Stimulated activated CD4-positive, alpha-beta T cell treated with anti-CD3 and anti-CD28 coated beads, Interleukin-2, amount 100 ng/mL, for 4 hours (primary cell): ENCODE measurements at places on chromosomes 2 and 18.

GRCh38 chr2:12110481-12110880 lies 364.0 kb downstream of the LPIN1 start:
- no peak for DNase-seq

DNA sequence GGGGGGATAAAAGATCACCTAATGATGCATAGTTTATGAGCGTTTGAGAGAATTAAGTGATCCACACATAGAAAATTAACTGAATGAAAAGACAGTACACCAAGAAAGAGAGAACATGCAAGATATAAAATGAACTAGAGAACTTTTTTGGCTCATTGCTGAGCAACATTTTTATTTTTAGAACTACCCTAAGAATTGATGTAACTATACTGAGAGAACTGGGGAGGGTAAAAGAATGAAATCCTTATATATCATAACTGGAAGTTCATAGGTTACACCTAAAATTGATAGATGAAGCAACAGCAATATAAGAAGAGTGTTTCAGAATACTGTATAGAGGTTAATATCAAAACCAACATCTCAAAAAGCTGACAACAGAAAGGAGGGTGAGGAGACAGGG lies 55.6 kb downstream of the USP34 start:
- no peak for DNase-seq

- no peak for DNase-seq
These were observed 38.9 kb upstream of the TRIM43 start for GRCh38 chr2:95552911-95553310.

GRCh38 chr2:48122166-48122565 lies 215.9 kb upstream of the FBXO11 start:
- no peak for DNase-seq

GRCh38 chr18:32530947-32531651 lies 60.4 kb upstream of the GAREM1 start:
- DNase-seq, result no peak

DNA sequence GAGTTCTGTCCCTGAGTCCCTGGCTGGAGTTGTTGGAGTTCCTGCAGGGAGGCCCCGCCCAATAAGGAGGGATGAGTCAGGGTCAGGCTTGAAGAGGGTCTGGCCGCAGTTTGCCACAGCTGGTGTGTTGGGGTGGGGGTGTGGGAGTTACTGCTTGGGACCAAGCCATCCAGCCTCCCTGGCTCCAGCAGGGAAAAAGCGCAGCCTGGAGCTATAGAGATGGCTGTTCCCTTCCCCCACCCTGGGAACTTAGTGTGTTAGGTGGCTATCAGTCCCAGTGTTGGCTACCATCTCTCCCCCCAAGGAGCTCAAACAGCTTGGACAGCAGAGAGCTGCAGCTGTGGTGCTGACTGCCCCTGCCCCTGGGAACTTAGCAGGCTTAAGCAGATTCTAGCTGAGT lies 13.2 kb upstream of the TANK start:
- no peak for DNase-seq

- no peak for DNase-seq
These were observed 204.8 kb downstream of the TFCP2L1 start for GRCh38 chr2:121080013-121080772.

DNA sequence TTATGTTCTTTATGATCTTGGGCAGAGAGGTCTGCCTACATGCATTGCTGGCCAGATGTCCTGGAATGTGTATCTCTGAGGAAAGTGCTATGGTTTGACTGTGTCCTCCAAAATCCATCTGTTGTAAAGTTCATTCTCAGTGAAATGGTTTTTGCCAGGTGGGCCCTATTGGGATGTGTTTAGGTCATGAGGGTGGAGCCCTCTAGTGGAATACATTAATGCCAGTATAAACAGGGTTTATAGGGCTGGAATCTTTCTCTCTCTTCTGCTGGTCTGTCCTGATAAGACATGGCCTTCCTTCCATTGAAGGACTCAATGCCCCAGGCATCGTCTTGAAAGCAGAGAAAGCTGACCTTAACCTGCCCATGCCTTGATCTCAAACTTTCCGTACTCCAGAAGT lies 258.5 kb downstream of the RPIA start:
- no peak for DNase-seq

DNA sequence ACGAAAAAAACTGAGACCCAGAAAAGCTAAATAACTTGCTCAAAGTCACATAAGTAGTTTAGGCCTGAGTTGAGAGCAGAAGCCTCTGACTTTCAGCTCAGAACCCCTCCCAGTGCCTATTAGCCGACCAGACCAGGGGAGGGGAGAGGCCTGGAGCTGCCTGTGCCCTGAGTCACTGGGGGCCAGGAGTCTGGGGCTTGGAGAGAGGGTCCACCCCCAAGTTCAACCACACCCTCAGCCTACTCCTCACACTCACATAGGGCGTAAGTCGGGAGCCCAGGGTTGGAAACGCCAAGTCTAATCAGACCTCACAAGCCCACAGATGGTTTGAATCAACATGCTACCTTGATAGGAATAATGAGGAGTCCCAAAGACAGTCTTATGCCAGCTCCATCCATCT lies 12.6 kb upstream of the PKDCC start:
- no peak for DNase-seq

DNA sequence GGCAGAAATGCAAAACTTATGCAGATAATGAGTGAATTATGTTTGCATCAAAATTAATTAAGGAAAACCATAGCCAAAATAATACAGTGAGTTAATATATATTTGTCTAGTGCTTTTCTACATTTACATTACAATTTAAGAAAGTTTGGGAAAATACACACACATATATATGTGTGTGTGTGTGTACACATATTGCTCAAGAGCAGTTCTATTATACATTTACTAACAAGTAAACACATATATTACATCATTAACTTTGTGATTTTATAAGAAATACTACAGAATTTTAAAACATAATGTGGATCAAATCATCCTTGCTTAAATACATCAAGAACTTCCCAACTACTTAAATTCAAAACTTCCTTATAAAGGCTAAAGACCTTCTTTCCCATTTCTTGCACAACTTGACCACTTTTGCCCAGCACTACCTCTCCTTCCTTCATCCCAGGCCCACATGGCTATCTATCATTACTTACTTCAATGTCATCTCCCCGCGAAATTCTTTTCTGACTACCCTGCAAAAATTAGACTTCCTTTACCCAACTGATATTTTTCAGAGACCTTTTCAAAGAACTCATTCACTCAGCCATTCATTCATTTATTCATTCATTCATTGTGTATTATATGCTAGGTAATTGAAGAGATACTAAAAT lies 68.4 kb downstream of the COL5A2 start:
- DNase-seq, result no peak

DNA sequence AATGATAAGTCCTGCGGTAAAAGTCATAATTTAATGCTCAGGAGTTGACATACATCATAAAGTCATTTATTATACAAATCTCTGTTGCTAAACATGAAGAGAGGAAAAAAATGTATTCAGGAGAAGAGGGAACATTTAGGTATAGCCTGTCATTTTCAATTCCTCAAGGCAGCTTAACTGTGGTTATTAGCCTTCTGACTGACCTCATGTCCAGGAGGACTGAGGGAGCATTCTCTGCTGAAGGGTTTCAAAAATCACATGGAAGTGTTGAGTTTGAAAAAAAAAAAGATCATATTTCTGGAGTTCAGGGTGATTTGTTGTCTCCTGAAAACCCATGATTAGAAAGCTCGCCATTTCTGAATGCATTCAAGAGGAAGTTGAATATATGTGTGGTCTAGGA lies 1371.1 kb upstream of the LRRTM1 start:
- DNase-seq, result no peak

GRCh38 chr2:121128741-121129659 lies 156.0 kb downstream of the TFCP2L1 start:
- no peak for DNase-seq

DNA sequence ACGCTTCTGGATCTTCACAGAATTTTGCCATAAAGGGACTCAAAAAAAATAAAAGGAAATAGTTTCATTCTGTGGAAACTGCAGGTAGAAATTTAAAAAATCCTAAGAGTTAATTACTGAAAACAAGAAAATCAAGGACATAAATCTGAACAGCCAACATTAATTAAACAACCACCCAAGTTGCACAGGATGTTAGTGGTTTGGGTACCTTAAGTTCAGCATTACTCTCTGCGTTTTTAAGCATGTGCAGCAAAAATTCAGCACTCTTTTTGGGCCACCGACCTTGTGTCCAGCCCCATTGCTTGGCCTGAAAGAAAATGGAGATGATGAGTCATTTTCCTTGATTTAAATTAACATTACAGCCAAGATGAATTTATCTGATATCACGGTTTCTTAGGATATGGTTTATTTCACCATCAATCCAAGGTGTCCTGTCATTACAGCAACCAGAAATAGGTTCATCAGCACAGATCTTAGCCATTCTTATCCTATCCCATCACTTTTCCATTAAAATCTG lies 3.3 kb upstream of the C18orf32 start:
- no peak for DNase-seq

GRCh38 chr2:96167407-96168013 lies 22.3 kb upstream of the DUSP2 start:
- DNase-seq, result no peak

- no peak for DNase-seq
These were observed 1935.1 kb upstream of the PIK3C3 start for GRCh38 chr18:40019797-40020392.

DNA sequence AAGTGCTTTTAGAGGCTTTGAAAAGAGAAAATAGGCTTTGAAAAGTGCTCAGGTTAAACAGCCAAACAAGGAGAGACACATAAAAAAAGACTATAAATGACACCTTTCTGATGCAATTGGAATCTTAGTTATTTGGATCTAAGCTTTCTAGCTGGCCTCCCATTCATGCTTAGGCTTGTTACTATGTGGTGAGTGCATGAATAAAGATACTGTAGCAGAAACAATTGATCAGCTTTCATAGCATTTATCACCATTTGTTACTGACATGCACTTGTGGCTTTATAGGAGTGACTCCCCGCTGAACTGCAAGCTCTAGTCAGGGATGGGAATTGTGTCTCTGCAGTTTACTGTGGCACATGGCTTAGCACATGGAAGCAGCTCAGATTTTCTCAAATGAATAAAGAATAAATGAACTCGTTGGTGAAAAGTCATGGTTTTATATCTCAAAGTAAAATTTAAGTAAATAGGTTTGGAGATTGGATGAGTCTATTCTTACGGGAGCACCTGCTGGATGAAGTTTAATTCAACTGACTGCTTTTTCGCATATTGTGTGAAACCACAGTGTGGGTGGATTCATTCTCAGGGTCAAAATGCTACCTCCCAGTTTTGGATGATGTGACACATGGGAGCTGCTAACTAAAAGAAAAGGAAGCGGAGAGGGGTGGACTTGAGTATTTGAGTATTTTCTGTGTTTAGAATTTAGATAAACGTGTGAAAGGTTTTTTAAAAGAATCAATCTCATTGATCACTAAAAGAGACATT lies 91.1 kb upstream of the NOL4 start:
- no peak for DNase-seq

- DNase-seq, result no peak
These were observed 24.3 kb upstream of the MAPRE3 start for GRCh38 chr2:26945991-26946750.

DNA sequence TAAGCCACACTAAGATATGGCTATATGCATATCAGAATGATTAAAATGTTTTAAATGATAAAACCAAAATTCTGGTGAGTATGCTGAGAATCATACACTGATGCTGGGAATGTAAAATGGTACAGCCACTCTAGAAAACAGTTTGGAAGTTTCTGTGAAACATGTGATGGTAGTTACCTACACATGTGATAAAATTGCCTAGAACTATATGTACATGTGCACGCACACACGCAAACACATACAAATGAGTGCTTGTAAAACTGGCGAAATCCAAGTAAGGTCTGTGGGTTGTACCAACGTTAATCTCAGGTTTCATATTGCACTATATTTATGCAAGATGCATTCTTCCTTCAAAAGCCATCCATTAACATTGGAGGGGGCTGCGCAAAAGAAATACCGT lies 195.0 kb upstream of the RAB6C start:
- DNase-seq, result no peak

- DNase-seq, result no peak
These were observed 41.0 kb upstream of the DOCK10 start for GRCh38 chr2:225083276-225083675.

- DNase-seq, result no peak
These were observed 173.7 kb upstream of the ATP5MC3 start for GRCh38 chr2:175355246-175355645.

GRCh38 chr2:55965276-55965675 lies 41.7 kb upstream of the EFEMP1 start:
- DNase-seq, result no peak

GRCh38 chr2:222591661-222592060 lies 64.2 kb downstream of the FARSB start:
- DNase-seq, result no peak

DNA sequence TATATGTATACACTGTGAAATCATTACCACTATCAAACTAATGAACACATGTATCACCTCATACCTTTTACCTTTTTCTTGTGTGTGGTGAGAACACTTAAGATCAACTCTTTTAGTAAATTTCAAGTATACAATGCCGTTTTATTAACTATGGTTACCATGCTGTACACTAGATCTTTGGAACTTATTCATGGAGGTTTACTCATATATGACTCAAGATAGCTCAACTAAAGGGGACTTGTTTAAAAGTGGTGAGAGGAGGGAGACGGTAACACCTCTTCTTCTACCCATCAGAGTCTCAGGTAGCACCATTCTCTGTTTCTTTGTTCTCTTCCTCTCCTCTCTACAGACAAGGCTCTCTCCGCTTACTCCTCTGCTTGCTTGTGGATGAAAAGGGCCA lies 36.1 kb upstream of the TMEM178A start:
- no peak for DNase-seq

GRCh38 chr2:65231892-65232477 lies 4.4 kb downstream of the ACTR2 start:
- DNase-seq, result no peak

GRCh38 chr2:160366474-160366873 lies 127.1 kb downstream of the RBMS1 start:
- DNase-seq, result no peak

GRCh38 chr18:77108821-77109647 lies 23.5 kb downstream of the MBP start:
- DNase-seq, result no peak

DNA sequence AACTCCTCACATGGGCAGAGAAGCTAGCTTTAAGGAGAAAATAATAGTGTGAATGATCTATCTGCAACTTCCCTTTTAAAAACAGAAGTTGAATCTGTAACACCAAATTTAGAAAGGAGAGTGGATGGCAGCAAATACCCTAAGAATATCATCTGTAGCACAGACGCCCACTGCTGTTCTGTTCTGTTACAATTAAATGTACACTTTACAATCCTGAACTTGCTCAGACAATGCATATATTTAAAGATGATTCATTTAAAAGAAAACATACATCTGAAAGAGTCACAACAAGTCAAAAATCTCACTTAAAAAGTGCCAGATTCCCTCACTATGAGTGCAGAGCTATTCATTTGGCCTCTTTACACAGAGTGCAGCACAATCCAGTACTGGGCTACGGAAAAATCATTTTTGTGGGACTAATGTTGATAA lies 8.0 kb upstream of the SERTAD2 start:
- no peak for DNase-seq

DNA sequence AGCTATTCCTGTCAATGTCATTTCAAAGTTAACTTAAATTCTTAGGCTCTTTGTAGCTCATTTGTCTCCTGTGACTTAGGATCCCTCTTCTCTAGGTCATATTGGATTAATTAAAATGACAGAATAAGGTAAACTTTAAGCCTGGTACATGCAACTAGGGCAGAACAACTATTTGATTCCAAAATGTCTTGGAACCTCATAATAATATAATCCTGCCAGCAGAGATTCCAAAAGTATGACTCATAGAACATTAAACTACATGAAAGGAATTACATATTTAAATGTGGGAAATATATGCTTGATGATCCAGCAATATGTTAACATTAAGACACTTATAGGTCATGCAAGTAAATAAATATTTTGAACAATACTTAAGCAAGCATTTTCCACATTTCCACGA lies 63.3 kb downstream of the COL3A1 start:
- DNase-seq, result no peak

GRCh38 chr2:184814421-184814820 lies 216.1 kb downstream of the ZNF804A start:
- DNase-seq, result no peak
